GM18507 (cell line): ENCODE measurements at places on chromosomes 16 and 17.
A peak's percentile ranks its signal among the peaks of the same experiment; 100 is the strongest.

DNA sequence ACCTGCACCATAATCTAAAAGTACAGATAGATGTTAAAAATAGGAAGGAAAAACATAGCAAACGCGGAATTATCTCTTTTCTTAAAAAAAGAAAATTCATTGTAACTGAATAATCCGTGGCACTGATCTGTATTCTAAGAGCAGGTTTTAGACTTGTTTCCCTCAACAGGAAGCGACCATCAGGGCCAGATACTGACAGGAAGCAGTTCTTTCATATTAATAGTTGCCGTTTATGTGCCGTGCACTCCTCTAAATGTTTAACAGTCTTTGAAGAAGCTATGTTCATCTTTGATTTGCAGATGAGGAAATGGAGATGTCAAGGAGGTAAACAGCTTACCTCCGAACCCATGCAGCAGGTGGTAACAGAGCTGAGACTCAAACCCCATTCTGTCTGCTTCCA, 23.6 kb downstream of the DYNLRB2 start:
- no peak for DNase-seq

- DNase-seq, result no peak
Observed at GRCh38 chr17:38600416-38600815, 5.3 kb downstream of the SRCIN1 start.

- no peak for DNase-seq
Observed at GRCh38 chr16:89367538-89367915, 122.8 kb downstream of the ANKRD11 start.

DNA sequence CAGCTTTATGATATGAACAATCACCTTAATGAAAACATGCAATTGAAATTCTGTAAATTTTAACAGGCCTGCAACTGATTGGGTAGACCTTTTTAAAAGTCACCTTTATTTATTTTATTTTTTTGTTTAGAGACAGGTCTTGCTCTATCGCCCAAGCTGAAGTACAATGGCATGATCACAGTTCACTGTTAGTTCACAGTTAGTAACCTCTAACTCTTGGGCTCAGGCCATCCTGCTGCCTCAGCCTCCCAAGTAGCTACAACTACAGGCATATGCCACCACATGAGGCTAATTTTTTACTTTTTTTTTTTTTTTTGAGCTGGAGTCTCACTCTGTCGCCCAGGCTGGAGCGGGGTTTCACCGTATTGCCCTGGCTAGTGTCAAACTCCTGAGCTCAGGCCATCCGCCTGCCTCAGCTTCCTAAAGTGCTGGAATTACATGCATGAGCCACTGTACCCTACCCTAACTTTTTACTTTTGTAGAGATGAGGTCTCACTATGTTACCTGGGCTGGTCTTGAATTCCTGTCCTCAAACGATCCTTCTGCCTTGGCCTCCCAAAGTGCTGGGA, 28.0 kb downstream of the AP1G1 start:
- no peak for DNase-seq

GRCh38 chr17:75813081-75814020, 28.7 kb downstream of the UNK start:
- DNase-seq, result no peak

DNA sequence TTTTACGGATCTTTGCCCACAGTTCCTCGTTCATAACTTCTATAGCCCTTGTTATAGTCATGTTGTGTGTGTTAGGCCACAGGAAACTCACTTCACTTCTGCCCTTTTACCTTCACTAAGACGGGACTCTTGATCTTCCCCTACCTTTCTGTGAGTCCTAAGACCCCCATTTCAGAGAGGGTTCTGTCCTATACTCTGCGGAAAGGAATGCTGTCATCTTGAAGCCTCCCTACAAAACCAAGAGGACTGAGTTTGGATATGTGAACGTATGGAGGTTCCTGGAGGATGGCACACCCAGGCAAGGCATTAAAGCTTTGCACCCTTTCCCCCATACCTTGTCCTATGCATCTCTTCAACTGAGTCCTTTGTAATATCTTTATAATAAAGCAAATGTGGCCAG, 3.7 kb downstream of the UBB start:
- DNase-seq, result no peak

DNA sequence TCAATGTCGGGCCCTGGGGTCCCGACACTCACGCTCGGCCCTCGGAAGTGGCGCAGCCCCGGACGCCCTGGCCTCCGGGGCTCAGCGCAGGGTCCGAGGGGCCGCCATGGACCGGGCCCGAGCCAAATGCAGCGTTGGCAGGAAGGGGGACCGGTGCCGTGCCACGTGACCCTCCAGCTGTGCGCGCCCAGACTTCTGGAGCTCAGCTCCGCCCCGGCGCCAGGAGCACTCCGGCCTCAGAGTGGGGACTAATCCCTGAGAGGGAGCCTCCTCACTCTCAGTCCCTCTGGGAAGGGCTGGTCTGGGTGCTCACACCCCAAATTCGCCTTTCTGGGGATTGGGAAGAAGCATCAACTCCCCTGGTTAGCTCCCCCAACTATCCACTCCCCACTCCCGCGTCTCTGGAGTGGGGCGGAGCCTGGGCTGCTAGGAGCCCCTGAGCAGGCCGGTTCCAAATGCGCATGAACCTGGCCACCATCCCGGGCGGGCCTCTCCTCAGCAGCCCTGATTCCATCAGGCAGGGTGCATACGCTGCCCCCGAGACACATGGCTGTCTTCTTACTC, at the start of gene B3GNT9:
Gene B3GNT9 (minus strand): TSS at position 166 of the 564 bp plus-strand sequence. CDS start 513 bp downstream, outside the sequence.
- no peak for DNase-seq

DNA sequence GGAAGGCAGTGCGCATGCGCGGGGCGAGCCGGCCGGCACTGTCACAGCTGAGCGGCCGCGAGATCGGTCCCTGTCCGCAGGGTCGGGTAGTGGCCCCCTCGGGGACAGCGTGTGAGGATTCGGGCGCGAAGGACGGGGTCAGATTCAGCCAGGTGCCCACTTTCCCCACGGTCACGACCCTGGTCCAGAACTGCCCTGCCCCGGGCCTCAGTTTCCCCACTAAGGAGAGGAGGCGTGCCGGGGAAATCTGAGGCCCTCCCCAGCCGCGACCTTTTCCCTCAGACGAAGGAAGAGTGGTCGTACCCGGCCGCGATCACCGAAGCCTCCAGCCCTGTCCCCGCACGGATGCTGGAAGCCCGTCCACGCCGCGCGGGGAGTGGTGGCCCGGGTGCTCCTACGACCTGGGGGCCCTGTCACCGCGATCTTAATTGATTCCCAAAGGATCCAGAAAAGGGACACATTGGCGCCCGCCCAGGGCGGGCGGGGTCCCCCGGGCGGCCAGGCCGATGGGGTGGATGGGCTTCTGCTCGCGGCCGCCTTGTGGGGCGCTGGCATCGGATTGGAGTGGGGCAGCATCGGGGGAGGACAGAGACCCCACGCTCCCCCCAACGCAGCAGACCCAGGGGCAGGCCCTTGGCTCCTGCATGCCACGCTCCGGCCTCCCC, 57.7 kb downstream of the SRL start:
- no peak for DNase-seq

DNA sequence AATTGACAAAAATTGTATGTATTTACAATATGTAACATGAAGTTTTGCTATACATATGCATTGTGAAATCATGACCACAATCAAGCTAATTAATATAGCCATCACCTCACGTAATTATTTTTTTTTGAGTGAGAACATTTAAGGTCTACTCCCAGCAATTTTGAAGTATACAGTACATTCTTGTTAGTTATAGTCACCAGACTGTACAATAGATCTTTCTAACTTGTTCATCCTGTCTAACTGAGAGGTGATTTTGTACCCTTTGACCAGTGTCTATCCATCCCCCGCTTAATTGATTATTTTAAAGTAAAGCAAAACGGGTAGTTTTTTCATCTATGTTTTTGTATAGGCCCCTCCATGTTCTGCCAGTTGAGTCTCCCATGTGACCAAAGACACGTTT, 30.3 kb downstream of the NTN1 start:
- no peak for DNase-seq

DNA sequence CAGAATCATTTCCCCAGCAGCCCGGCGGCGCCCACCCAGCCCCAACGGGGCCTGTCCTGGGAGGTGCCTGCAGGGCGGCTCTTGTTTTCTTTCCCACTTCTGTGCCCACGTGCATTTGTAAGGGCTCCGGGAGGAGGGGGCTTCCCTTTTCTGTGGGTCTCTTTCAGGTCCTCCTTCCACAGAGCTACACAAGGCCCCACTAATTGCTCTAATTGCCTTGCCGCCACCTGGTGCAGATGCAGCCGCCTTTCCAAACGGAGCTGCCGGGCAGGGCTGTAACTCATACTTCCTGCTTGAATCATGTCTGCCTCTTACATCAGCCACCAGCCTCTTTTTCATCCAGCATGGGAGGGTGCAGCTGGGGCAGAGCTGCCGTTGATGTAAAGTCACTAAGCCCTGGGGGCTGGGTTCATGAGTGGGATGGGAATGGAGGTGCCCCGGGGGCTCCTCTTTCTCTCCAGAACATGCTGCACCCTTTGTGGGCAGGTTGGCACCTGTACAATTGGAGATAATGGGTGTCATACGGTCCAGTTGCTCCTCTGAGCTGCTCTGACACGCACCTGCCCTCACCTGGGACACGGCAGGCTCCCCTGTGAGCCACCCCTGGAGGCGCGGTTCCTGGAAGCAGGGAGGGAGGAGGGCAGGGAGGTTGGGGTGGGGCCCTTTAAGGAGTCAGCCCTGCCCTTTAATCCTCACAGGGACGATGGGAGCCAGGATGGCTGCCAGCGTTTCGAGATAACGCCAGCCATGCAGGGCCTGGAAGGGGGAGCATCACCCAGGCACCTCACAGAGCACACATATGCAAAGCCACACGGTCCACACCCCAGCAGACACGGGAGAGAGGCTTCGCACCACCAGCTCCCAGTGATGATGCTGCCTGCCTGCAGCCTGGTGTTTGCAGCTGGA, 41.1 kb upstream of the KLHDC4 start:
- DNase-seq, result no peak

DNA sequence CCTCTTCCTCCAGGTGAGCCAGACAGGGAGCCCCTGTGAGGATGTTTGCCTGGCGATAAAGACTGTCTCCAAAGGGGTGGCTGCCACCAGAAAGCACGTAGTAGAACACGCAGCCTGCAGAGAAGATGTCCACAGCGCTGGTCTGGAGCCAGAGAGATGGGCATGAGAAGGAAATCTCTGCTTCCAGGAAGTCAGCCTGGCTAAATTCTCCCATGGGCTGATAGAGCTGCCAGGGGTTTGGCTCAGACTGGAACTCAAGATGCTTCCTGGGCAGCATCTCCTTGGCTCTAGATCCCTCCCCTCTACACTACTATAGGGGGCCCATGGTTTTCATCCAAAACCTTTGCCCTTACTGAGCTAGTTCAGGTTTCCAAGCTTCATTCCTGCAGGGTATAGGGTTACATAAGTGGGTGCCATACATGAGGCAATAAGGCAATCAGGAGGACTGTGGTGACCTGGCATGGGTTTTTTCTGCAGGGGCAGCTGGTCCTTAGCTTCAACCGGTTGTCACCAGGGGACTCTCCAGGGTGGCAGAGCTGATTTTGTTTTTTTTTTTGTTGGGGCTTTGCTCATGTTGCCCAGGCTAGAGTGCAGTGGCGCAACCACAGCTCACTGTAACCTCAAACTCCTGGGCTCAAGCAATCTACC, 13.6 kb downstream of the PLK1 start:
- DNase-seq, result no peak

DNA sequence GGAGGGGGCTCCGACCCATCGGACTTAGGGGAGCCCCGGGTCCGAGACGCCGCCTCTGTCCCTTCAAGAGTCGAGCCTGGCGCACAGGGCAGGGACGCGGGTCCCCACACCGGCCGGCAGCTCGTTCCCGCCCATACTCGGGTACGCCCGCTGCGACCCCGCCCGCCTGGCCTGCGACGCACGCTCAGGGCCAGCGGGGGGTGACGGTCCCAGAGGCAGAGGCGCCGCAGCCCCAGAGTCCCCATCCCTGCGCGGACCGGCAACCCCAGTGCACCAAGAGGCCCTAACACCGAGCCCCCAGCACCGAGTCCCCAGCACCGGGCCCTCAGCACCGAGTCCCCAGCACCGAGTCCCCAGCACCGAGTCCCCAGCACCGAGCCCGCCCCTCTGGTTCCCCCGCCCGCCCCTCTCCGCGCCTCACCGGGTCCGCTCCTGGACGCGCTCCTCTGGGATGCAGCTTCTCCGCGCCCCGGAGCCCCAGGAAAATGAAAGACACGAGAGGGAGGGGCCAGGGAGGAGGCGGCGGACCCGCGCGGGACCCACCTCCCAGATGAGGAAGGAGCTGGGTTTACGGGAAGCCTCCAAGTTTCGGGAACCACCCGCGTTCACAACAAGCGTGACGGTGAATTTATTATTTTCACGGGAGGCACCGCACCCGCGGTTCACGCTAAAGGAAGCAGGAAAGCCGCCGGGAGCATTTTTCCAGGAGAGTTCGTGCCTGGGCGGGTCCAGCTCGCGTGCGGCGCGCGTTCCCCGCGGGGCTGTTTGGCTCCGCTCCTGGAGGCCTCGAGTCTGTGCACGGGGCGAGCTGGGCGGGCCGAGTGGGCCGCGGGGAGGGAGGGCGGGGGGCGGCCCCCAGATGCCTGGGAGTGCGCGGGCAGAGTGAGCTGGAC, at the start of gene SECTM1:
Gene SECTM1 (minus strand): TSS at position 488 of the 893 bp plus-strand sequence. CDS start 6,526 bp downstream, outside the sequence.
- DNase-seq, result no peak

- DNase-seq, result no peak
Observed at GRCh38 chr17:44916781-44917241, 1.5 kb upstream of the GFAP start.

DNA sequence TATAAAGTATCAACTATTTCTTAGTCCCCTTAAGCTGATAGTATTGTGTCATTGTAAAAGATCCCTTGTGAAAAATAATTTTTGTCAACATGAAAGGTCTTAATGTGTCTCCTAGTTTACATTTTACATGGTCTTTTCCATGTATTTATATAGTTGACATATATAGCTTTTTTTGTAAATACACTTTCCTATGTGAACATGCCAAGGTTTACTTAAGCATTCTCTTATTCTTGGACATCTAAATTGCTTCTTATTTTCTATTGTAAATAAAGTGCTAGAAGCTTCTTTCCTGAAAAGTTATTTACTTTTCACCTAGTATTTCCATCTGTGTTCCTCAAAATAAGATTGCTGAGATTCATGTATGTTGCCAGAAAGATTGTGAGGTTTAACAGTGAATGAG, 29.3 kb downstream of the TENT4B start:
- no peak for DNase-seq

- no peak for DNase-seq
Observed at GRCh38 chr17:48997827-48998586, 822 bp downstream of the IGF2BP1 start.

DNA sequence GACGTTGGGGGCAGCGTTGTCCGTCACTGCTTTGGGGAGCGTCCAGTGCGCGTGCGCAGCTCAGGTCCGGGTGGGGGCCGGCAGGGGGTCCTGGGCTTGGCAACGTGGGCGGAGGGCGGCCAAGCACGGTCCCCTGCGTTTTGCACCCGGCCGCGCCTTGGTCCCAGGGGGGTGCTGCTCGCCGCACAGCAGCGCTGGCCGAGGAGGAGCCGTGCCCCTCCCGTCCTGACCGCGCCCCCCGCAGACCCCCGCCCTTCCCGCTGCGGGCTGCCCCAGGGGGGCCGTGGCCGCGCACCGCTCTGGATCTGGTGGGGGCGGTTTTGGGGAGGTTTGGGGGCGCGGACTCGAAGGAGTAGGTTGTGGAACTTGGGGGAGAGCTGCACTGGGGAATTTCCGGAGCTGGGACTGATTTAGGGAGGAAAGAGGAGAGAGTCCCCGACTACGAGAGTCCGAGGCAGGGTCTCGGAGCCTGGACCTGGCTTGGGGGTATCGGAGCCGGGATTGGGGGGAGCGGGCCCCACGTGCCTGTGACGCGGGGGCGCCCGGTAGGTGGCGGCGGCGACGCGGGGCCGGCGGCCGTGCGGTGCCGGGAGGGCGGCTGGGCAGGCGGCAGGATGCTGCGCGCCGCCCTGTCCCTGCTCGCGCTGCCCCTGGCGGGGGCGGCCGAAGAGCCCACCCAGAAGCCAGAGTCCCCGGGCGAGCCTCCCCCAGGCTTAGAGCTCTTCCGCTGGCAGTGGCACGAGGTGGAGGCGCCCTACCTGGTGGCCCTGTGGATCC, at the start of gene SLC9A5:
Gene SLC9A5 (plus strand): TSS at position 579 of the 777 bp plus-strand sequence. CDS start 36 bp downstream, at position 615.
- peak; percentile 23 for DNase-seq
